ENCODE measurements at places on chromosomes 4 and X.

DNA sequence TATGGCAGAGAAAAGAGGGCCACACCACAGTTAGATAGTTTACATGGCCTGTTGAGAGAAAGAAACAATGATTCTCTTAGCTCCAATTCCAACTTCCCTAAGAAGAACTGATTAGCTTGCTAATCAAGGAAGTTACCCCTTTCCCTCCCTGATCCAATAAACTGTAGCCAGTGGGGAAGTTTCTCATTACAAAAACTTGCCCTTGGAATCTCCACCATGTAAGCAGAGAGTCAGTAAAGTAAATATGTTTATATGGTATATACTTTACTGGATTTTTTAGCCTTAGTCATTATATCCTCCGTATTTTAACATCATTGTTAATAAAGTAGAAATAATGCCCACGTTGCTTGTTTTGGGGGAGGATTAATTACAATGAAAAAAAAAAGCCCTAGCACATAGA lies 7.7 kb upstream of the ADGRL3 start:
- DNase-seq, result no peak

- no peak for DNase-seq
Measured at GRCh38 chr4:140091305-140091704, 62.7 kb downstream of the MAML3 start.

- DNase-seq, result no peak
Measured at GRCh38 chr4:146976145-146976544, 30.5 kb upstream of the TTC29 start.

- DNase-seq, result no peak
Measured at GRCh38 chrX:56733459-56734046, 4.5 kb downstream of the NBDY start.

- no peak for DNase-seq
Measured at GRCh38 chrX:13000301-13000811, 25.4 kb downstream of the TMSB4X start.

DNA sequence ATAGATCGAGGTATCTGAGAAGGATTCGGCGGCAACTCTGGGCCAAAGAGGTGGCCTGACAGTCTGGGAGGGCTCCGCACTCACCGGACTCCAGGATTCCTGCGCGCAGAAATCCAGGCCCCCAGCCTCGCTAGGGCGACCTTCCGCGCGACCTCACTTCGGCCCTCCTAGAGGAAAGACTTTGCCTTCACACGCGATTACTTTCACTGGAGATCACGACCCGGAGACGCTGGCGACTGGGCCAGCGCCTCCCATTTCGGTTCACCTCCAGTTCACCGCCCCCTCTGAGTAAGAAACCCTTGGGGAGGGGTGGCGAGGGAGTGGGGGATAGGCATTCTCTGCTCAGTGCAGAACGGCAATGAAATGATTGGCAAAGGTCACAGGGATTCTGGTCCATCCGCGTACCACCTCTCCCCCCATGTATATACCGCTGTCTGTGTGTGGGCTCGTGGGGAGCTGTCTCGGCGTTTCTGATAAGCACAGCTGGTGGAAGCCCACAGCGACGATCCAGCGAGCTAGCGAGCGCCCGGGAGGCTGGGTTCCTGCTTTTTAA lies 2.5 kb downstream of the POU3F4 start:
- no peak for DNase-seq

DNA sequence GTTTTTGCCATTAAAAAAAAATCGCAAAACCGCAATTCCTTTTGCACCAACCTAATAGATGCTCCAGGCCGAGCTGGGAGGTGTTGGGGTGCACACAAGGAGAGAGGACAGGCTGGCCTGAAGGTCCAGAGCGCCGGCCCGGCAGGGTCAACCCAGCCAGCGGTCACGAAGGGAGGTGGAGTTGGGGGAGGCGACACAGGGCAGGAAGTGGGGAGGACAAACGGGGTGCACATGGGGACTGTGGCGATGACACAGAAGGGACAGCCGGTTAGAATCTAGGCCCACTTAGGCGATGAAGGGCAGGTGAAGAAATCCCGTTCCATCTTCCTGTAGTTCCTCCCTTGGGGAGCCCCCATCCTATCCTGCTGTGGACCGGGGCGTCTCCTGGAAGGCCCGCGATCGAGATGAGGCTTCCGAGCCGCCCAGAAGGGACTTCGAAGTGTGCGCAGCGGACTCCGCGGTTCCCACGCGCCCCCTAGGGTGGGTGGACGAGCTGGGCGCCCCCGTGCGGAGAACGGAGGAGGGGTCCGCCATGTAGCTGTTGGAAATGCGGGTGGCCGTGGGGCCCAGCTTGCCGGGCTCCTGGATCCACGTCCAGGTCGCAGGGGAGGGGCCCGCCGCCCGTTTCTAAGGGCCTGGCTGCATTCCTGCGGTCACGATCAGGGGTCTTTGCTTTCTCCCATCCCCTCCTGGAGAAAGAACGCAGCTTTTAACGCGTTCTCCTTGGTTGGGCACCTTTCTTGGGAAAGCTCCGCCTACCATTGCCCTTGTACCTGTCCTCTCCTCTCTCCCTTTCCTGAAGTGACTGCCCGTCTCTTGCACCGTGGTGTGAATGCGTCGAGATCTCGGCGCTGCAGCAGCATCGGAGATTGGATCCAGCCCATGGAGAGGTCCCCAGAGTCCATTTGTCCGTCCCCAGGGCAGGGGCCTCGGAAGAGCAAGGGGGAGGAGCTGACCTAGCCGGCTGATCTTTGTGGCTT lies 17.0 kb upstream of the HPF1 start:
- DNase-seq, result no peak

DNA sequence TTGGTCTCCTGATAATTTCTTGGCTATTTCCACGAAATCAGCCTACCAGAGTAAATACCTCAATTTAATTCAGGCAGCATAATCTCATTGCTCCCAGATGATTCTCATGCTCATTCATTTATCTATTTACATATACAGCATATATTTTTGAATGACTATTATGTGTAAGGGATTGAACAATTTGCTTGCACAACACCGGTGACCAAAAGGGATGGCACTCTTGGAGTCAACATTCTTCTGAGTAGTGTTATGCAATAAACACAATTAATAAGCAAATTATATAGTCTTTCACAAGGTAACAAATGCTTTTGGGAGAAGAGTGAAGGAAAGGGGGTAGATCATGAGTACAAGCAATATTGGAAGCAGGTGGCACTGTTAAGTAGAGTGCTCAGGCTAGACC lies 1015.3 kb downstream of the ARAP2 start:
- no peak for DNase-seq
